RPMI7951 (cell line): ENCODE measurements at places on chromosomes 12 and 14. TPM values are rescaled to one million over a fixed set of nuclear protein-coding genes. Genes with fewer than 3 reads are reported as not detected.

DNA sequence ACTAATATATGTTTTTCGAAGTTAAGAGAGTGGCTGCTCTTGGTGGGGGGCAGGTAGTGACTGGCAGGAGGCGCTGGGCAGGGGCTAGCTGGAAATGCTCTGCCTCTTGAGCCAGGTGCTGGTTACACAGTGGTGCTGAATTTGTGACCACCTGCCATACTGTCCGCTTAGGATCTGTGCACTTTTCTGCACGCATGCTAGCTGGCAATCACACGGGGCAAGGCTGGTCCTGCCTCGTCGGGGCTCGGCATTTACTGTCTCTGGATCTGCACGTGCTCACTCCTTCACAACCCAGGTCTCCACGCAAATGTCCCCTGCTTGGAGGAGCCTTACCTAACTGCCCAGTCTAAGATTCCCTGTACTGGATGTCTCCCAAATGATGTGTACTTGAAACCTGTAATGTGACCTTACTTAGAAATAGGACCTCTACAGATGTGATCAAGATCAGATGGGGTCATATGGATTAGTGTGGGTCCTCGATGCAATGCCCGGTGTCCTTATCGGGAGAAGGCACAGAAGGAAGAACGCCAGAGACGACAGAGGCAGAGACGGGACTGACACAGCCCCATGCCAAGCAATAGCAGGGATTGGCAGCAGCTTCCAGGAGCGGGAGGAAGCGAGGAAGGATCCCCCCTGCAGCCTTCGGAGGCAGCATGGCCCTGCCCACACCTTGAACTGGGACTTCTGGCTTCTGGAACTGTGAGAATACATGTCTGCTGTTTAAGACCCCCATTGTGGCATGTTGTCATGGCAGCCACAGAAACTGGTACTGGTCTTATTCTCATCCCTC, 59.5 kb downstream of the RBM19 start:
- DNase-seq: no peak

DNA sequence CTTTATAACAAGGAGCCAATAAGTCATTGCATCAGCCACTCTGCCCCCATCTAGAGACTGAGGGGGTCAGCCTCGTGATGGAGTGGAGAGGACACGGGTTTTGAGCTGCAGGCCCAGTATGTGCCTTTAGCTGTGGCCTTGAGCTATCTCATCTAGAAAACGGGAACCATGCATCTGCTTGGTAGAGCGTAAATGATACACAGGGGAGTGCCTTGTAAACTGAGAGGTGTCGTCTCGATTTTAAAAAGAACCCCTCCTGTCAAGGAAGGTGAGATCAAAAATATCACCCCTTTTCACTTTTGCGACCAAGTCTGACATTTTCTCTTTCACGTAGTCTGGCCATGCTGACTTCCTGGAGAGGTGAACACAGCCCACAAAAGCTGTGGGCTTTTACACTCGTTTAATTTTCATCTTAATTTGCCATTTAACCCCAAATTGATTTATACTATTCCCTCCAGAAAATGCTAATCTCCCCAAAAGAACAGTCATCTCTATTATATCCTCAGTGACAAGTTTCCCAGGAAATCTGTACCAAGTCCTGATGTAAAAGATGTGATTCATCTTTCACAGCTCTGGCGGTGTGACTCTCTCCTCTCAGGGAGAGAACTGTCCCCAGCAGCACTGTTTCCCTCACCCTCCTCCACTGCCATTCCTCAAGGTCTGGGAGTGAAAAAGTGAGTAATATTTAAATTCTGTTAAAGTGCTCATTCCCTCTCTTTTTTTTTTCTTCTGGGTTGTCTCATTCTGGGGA, 30.6 kb downstream of the VCPKMT start:
- peak; percentile 80 for DNase-seq

GRCh38 chr12:19683178-19683927, 244.1 kb downstream of the AEBP2 start:
- peak; percentile 68 for DNase-seq

Gene CYP27B1
- 1.1 and 1.2 TPM in 2 replicates for total RNA-seq
